CD4-positive, alpha-beta memory T cell (primary cell): ENCODE measurements at places on chromosomes 1 and 21.

- DNase-seq, result no peak
These were observed 134.7 kb downstream of the HLX start for GRCh38 chr1:221013691-221014660.

- DNase-seq, result no peak
These were observed 22.5 kb downstream of the SNAP47 start for GRCh38 chr1:227757781-227758180.

- DNase-seq, result no peak
These were observed 7.5 kb downstream of the PTPRU start for GRCh38 chr1:29243871-29244200.

GRCh38 chr1:71719330-71719729, 563.0 kb downstream of the NEGR1 start:
- DNase-seq, result no peak

- no peak for DNase-seq
These were observed 3.6 kb downstream of the YBEY start for GRCh38 chr21:46289655-46290179.

DNA sequence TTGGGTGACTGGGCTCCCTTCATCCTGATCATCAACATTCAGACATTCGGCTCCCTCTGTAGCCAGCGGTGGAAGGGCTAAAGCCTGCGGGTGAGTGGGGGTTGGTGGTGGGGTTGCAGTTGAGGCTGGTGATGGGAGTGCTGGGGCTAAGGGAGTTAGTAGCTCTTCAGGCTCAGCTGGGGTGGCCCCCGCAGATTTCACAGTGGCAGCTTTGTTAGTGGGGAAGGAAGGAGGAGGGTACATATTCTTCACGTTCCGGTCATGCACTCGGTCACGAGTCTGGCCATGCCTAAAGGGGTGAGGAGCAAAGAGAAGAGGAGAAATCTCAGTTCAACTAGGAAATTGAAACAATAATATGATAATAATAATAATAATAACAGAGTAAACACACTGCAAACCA, 6.8 kb downstream of the PSMB4 start:
- no peak for DNase-seq

- no peak for DNase-seq
These were observed 807.1 kb upstream of the PRMT6 start for GRCh38 chr1:106249365-106249764.

GRCh38 chr21:39502631-39503030, 50.9 kb downstream of the SH3BGR start:
- no peak for DNase-seq

DNA sequence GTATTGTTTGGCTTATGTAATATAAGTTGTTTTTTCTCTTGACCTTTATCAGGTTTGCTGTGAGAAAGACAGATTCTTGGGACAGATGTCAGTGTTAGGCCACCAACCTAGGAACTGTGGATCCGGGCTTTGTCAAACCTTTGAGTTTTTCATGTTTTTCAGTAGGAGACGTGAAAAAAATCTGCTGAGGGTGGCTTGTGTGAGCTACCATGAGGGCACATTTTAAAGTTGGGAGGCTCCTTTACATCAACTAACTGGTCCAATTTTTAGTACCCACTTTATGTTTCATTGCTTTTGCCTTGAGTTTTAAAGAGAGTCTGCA, 801 bp downstream of the RPS6KC1 start:
- no peak for DNase-seq

GRCh38 chr1:206682111-206682510, 2.6 kb upstream of the MAPKAPK2 start:
- DNase-seq, result no peak

DNA sequence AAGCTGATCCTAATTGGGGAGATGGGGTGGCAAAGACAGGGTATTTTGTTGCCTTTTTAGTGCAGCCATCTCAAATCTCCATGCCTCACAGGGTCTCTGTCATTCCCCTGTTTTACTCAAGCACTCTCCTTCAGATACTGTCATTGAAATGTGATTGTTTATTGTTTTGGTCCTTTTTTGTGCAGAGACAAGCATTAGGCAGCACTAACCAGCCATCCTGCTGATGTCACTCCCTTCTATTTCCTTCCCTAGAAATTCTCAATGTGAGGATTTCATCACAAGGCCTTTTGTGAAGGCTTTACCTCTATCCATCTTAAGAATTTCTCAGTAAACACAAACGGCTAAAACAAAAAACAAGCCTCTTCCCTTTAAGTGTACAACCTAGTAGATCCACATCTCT, 34.7 kb downstream of the OR10J5 start:
- DNase-seq, result no peak
